Pulmonary artery endothelial cell (primary cell): ENCODE measurements at places on chromosomes 16 and 17.
A peak's percentile ranks its signal among the peaks of the same experiment; 100 is the strongest.

- no peak for DNase-seq
These were observed 8.4 kb downstream of the ACSF3 start for GRCh38 chr16:89102041-89102471.

DNA sequence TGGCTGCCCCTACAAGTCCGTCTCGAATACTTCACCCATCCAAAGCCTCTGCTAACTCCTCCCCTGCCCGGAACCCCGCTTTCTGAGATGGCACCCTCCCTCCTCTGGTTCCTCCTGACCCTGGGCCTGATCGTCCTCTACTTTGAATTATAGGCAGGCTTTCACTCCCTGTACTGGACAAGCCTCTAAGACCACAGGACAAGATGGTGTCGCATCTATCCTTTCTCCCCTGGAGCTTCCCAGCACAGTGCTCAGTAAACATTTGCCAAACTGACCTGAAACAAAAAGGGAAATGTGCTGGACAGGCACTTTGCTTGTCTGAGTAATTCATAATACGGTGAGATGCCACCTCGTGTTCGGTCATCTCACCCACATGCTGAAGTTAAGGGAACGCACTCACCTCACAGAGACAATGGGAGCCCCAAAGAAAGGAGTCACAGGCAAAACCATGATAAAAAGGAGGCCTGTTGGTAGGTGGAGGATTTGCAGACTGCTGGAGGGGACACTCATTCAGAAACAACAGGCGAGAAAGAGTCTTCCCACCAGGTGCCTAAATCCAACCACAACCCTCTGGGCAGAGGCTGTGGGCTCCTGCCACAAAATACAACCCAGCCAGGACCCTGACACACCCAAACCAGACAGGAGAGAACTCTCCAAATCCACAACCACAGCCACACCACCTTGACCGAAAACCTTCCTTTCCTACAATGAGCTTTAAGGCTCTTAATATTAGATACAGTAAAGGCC, 28.2 kb downstream of the SNN start:
- no peak for DNase-seq

DNA sequence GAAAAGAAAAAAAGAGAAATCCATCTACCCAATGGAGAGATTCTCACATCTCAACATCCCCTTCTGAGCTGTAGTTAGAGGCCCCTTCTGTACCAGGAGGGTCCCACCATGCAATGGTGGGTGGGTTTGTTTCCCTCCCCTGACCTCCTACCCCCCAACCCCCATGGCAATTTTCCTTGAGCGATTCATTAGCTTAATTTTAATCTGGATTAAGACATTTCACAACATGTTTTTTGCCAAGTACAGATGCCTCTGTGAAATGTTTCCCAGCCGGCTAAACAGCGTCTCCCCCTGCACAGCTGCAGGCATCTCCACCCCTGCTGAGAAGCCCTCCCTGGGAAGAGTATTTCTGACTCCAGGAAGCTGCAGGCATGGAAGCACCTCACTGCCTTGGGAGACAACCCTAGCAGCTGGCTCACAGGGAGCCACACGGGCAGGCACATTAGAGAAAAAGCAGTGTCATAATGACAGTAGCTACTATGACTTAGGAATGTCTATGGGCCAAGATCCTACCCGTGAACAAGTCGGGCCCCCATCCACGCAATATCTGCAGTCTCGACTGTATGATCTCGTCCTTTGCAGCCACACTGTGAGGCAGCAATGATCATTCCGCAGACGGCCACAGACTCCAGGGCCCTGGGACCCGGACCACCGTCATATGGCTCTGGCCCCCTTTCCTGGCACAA, 117.3 kb downstream of the ADCY9 start:
- no peak for DNase-seq

DNA sequence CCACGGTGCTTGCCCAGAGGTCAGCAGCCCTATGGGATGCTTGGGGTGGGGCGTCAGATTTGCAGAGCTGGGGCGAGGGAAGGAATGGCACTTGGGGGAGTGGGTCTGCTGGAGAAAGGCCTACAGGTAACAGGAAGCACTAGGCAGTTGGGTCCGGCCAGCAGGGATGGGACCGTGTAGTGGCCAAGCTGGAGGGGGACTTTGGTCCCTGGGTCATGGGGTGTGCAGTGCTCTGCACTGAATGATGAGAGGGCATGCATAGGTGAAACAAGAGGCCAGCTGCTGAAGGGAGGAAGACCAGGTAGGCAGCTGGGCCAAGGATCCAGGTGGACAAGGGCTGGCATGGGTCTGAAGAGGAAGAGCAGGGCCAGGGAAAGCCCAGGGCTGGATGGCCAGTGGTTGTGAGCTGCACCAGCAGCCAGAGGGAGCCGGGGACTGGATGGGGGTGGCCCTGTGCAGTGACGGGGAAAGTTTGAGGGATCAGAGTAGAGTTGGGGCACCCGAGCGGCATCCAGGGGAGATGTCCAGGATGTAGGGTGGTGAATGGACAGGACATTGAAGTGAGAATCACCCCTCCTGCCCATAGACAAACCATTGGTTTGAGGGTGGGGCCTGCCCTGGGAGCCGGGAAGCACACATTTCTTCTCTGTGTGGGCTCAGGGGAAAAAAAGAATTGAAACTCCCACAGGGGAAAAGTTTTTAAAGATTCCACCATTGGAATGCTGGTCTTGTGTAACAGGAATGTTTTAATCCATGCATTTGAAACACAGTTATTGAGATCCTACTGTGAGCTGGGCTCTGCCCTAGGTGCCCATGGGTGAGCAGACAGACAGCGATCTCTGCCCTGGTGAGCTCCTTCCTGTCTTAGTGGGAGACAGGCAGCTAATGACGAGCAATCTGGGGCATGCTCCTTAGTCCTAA, 25.1 kb downstream of the RAI1 start:
- no peak for DNase-seq

DNA sequence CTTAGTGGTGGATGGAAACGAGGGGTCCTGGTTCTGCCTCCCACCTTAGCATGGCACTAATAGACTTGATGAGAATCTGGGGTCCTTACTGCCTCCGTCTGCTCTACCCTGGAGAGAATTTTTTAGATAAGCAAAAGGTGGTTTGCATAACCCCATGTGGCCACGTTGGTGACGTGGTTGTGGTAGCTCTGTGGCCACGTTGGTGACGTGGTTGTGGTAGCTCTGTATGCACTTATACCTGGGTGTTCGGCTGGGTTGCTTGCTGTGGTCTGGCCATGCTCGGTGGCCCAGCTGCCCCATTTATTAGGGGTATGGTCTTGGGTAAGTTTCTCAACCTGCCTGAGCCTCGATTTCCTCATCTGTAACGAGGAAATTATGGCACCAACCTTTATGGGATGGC, 13.0 kb downstream of the SPIRE2 start:
- DNase-seq = no peak

- no peak for DNase-seq
These were observed 124.3 kb downstream of the CDH13 start for GRCh38 chr16:82751020-82751419.

- no peak for DNase-seq
These were observed 71.9 kb downstream of the RBBP6 start for GRCh38 chr16:24611310-24611709.

GRCh38 chr17:61837175-61838051, 25.9 kb downstream of the BRIP1 start:
- DNase-seq = peak; percentile 26

DNA sequence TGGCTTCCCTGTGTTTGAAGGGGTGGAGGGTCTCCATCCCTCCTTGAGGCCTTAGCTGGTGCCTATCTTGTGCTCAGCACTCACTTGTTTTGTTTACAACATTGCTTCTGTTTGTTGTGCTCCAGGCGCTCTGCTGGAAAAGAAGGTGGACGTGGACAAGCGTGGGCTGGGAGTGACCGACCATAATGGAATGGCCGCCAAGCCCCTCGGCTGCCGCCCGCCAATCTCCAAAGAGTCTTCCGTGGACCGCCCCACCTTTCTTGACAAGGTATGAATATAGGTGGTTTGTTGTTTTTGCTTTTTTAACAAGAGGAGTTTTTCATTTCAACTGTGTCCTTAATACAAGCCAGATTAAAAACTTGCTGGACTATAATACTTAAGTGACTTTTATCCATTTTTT, 53.5 kb downstream of the TMC6 start:
- no peak for DNase-seq

DNA sequence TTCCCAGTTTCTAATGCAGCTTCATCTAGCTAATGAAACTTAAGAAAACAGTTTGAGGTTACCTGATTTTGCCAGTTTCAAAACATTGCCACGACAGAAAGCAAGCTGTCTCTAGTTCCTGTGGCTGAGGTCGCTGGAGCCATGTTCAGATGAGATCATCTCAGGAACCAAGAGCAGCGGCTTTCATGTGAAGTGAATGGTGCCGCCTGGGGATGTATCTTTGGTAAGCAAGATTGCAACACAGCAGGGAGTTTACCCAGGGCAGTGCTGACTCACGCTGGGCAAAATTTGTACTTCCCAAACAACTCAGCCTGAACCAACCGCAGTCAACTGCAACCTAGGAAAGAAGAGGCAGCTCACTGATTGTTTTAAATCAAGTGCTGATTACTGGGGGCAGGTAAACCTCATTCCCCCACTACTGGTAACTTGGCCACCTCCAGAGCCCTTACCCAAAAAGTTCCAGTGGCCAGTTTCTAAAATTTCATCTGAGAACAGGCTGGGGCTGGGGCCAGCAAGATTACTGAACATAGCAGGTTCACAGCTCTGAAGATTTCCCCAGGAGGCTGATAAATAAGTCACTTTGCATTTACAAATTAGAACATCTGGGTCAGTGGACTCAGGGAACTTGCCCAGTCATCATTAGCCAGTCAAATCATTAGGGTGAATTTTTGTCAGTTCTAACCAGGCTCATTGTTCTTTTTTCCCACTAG, at the start of gene RFFL:
Gene RFFL, minus strand, starts transcription at position 194 of the 710 bp plus-strand sequence. CDS start 37,154 bp downstream, outside the sequence.
- peak; percentile 88 for DNase-seq

- no peak for DNase-seq
These were observed 719 bp downstream of the NGFR start for GRCh38 chr17:49495842-49496182.

DNA sequence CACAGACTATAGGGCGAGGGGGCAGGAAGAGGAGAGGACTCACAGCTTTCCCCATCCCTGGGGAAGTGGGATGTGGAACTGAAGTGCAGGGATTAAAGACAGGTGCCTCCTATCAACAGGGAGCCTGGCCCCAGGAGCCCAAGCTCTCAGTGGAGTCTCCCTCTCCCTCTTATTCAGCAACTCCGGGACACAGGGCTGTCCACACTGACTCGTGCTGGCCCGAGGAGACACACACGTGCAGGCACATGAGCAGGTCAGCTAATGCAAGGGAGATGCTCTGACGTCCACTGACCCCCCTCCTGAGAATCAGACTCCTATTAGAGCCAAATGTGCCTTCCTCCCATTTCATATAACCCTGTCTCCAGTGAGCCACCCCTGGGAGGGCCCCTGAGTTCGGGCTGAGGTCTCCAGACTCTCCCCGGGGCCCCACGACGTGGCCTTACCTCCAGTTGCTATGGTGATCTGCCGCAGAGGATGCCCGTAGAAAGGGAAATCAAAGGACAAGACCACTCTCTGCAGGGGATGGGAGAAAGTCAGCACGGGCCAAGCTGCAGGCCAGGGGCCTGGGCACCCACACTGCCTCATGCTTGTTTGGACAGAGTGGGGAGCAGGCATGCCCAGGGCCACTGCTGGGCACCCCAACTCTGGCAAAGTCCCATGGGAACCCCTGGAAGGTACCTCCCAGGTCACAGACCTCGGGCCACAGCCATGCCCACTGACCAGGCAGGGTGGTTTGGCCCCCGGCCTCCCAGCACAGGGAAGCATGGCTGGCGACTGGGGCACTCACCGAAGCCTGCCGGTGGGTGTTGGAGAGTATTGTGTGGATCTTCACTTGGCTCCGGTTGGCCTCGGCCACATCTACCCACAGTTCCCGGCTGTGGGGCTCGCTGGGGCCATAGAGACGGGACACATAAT, 42.7 kb downstream of the PLXDC1 start:
- no peak for DNase-seq

- no peak for DNase-seq
These were observed 38.4 kb downstream of the ADAMTS18 start for GRCh38 chr16:77396461-77396860.

GRCh38 chr17:16935241-16935663, 36.7 kb downstream of the TNFRSF13B start:
- DNase-seq = no peak

DNA sequence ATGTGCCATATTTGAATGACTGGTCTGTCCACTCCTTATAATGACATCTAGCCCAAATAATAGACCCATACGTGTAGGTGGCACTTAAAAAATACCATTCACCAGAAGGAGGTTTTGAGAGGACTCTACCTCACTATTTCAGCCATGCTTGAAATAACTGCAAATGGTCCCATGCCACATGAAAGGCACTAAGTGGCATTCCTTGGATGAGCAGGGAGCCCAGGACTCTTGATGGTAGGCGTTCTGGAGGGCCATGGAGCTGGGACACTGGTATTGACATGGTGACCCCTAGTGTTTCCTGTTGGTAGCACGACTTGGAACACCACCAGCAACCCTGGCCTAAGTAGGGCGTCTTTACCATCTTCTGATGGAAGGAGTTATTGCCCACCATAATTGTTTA, 148.7 kb upstream of the ZFHX3 start:
- DNase-seq = peak; percentile 33

GRCh38 chr17:3558603-3559269, 1.1 kb upstream of the TRPV3 start:
- no peak for DNase-seq

DNA sequence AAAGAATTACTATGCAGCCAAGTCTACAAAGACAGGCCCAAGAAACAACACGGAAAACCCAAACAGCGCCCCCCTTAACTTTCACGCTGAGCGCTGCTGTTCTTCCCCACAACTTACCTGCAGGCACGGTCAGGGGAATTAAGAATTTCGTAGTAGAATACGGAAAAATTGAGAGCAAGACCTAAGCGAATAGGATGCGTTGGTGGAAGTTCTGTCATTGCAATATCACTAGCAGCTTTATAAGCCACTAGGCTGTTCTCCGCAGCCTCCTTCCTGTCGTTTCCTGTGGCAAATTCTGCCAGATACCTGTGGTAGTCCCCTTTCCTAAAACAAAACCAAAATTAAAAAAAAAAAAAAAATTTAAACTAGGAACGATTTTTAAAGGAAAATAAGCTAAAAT, 39.0 kb downstream of the YWHAE start:
- DNase-seq = no peak

DNA sequence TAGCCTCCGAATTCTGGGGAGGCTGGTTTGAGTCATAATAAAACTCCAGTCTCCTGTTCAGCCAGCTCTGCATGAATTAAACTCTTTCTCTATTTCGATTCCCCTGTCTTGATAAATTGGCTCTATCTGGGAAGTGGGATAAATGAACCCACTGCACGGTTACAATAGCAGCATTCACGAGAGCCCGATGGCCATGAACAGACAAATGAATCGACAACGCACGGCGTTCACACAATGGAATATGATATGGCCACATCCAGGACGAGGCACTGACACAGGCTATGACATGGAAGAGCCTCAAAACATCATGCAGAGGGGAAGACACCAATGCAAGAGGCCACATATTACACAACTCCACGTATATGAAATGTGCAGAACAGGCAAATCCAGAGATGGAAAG, 5.6 kb upstream of the CARD14 start:
- DNase-seq = no peak

GRCh38 chr16:70664325-70665112, 18.2 kb downstream of the IL34 start:
- DNase-seq = no peak

DNA sequence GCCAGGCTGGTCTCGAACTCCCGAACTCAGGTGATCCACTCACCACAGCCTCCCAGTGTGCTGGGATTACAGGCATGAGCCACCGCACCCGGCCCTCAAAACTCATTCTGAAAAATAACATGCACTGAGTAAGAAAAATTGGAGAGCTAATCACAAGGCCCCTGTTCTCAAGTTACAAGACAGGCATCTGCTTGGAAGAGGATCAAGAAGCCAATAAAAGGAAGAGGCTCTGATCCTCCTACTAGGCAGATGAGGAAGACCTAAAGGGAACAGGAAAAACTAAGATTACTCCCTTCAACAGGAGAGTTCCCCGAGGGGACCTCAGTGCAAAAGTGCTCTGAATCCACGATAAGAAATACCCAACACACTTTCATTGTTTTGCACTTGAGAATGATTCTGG, 18.4 kb downstream of the BLMH start:
- no peak for DNase-seq
